Stimulated activated CD4-positive, alpha-beta T cell treated with anti-CD3 and anti-CD28 coated beads, Interleukin-1b, Interleukin-23, amount 100 ng/mL, for 24 hours (primary cell): ENCODE measurements at places on chromosomes 7 and 10.

DNA sequence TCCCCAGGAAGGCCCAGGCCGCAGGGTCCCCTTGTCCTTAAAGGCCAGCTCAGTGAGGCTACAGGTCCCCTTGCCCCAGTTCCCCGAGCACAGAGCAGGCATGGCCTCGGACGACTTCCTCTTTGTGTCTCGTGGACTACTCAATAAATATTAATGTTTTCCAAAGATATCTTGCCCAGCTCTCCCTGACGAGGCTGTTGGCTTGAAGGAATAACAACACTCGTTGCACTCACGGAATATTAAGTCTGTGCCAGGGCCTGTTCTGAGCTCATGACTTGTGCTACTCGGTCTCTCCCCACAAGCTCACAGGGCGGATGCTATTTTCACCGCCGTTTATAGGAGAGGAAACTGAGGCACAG lies 68.2 kb downstream of the CUX1 start:
- DNase-seq, result no peak

DNA sequence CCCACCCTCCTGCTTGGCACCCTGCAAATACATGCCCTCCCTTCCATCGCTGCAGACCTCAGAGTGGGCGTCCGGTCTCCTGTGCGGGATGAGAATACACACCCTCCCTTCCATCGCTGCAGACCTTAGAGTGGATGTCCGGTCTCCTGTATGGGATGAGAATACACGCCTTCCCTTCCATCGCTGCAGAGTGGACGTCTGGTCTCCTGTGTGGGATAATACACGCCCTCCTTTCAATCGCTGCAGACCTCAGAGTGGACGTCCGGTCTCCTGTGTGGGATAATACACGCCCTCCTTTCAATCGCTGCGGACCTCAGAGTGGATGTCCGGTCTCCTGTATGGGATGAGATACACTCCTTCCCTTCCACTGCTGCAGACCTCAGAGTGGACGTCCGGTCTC lies 128.1 kb downstream of the VIPR2 start:
- no peak for DNase-seq

DNA sequence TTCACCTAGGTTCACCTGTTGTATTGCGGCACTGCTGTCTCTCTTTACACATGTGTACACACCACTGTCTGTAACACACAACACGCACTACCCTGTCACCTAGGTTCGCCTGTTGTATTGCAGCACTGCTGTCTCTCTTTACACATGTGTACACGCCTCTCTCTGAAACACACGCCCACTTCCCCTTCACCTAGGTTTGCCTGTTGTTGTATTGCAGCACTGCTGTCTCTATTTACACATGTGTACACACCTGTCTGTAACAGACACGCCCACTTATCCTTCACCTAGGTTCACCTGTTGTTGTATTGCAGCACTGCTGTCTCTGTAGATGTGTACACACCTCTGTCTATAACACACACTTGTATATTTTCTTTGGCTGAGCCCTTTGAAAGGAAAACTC lies 51.5 kb downstream of the WDR37 start:
- DNase-seq, result no peak

GRCh38 chr7:104793066-104793465 lies 220.9 kb upstream of the KMT2E start:
- no peak for DNase-seq

- no peak for DNase-seq
Observed at GRCh38 chr7:11524476-11525397, 307.3 kb downstream of the THSD7A start.

- DNase-seq, result no peak
Observed at GRCh38 chr10:44951576-44952226, 7.9 kb upstream of the RASSF4 start.

DNA sequence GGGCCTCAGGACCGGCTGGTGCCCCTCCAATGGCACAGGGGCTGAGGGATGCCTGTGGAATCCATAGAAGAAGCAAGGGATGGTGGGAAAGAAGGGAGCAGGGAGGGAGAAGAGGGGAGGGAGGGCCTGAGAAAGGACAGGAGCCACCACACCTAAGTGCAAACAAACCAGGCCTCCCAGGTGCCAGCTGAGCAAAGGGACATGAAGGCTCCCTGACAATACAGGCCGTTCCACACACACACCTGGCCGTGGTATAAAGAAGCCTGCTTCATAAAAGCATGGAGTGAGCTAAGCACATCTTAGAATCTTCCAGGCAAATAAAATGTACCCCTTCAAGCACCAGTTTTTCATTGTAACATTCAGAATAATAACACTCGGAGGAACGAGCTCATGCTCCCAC lies 54.0 kb downstream of the OAT start:
- DNase-seq, result no peak

DNA sequence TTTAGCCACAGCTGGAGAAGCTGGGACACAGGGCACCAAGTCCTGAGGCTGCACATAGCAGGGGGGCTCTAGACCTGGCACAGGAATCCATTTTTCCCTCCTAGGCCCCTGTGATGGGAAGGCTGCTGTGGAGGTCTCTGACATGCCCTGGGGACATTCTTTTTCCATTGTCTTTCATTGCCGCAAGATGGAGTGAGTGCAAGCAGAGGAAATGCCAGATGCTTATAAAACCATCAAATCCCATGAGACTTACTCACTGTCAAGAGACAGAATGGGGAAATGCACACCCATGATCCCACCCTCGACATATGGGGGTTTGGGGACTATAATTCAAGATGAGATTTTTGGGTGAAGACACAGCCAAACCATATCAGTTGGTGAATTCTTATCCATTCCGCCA lies 94.7 kb upstream of the FERD3L start:
- no peak for DNase-seq

DNA sequence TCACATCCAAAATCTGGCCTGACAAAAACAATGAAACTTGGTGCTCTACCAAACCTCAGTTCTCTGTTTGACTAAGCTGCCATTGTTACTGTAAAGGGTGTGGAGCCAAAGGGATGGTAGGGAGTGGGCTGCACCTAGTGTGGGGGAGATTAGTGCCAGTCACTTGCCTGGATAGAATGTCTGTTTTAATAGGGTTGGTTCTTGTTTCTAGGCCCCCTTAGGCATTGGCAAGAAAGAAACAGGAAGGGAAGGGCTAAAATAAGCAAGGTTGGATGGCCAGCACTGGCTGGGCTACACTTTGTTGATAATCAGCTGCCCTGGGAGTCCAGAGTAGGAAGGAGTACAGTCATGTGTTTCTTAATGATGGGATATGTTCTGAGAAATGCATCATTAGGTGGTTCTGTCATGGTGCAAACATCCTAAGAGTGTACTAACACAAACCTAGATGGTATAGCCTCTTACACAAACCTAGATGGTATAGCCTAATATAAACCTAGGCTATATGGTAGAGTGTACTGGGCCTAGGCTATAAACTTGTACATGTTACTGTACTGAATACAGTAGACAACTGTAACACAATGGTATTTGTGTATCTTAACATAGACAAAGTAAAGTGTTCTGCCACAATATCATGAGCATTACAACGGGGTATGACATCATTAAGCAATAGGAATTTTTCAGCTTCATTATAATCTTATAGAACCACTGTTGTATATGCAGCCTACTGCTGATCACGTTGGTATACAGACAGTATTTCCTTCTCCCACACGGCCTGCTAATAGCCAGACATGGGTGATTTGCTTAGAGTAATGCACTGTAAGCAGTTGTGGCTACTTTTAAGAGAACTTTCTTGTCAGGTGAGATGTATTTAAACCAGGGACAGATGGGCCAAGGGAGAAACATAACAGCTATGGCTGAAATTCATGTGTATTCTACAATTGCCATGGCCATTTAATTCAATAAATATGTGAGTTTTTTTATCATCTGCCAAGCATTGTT lies 15.4 kb downstream of the BBIP1 start:
- no peak for DNase-seq

DNA sequence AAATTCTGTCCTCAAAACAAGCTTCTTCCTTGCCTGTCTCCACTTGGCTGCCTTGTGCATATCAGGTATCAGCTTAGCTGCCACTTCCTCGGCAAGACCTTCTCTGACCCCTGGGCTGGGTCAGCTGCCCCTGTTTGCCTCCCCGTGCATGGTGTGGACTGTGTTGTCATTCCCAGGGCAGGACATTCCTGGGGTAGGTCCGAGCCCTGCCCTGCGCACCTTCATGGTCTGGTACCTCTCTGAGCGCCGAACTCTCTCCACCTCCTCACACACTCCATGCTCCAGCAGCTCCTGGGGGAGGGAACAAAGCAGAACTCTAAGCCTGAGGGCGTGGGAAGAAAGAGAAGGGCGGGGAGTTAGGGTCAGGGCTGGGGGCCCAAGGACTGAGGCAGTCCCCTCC lies 3.8 kb downstream of the POLM start:
- no peak for DNase-seq

DNA sequence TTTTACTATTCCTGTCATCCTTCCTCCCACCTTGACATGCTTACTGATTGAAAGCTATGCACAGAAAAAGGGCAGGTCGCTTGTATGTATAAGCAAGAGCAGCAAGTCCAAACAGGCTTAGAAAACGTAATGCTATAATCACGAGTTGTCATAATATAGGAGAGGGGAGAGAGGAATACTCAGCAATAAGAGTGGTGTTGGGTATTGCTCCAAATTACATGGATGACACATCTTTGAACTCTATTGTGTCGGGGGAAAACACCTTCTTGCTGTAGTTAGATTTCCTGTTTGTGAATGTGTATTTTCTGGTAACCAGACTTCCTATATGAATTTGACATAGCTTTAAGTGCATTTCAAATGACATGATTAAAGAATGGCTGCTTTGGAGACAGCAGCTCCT lies 7.5 kb downstream of the MET start:
- DNase-seq, result no peak

- no peak for DNase-seq
Observed at GRCh38 chr10:121949049-121949448, 21.2 kb upstream of the ATE1 start.

- DNase-seq, result no peak
Observed at GRCh38 chr10:30510184-30510931, 76.4 kb downstream of the MAP3K8 start.

GRCh38 chr7:12866207-12866606 lies 178.8 kb downstream of the ARL4A start:
- DNase-seq, result no peak

- DNase-seq, result no peak
Observed at GRCh38 chr7:95095966-95096540, 188.7 kb downstream of the PPP1R9A start.

GRCh38 chr10:132359305-132360040 lies 27.5 kb downstream of the LRRC27 start:
- no peak for DNase-seq

DNA sequence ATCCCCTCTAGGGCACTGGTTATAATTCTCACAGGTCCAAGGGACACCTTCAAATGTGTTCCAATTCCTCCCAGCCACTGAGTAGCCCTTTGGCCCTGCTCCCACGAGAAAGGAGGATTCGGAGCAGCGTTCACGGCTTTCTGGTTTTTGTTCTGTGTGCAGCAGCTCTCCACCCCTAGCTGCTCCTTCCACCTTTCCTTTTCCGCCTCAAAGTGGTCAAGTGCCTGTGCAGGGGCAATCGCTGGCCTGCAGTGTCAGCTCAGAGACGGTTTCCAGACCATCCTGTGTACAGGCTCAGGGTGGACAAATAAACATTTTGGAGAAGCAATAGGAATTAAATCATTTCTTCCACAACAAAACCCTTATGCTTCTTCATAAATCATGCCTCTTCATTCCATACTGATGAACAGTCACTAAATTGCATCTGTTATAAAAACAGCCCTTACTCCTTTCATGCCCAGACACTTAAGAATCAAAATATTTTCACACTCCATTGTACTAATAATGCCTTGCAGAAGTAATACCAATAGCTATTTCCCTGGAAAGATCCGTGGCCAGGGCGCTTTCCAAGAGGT lies 1.1 kb downstream of the KIAA1549 start:
- no peak for DNase-seq

- no peak for DNase-seq
Observed at GRCh38 chr7:103593691-103594090, 147.7 kb upstream of the SLC26A5 start.

- DNase-seq, result no peak
Observed at GRCh38 chr10:122673269-122673668, 26.4 kb downstream of the C10orf120 start.

GRCh38 chr10:44673245-44673983 lies 237.7 kb upstream of the TMEM72 start:
- DNase-seq, result no peak

GRCh38 chr7:133940368-133940767 lies 186.8 kb upstream of the LRGUK start:
- DNase-seq, result no peak

GRCh38 chr7:23422909-23423308 lies 47.4 kb downstream of the IGF2BP3 start:
- DNase-seq, result no peak

DNA sequence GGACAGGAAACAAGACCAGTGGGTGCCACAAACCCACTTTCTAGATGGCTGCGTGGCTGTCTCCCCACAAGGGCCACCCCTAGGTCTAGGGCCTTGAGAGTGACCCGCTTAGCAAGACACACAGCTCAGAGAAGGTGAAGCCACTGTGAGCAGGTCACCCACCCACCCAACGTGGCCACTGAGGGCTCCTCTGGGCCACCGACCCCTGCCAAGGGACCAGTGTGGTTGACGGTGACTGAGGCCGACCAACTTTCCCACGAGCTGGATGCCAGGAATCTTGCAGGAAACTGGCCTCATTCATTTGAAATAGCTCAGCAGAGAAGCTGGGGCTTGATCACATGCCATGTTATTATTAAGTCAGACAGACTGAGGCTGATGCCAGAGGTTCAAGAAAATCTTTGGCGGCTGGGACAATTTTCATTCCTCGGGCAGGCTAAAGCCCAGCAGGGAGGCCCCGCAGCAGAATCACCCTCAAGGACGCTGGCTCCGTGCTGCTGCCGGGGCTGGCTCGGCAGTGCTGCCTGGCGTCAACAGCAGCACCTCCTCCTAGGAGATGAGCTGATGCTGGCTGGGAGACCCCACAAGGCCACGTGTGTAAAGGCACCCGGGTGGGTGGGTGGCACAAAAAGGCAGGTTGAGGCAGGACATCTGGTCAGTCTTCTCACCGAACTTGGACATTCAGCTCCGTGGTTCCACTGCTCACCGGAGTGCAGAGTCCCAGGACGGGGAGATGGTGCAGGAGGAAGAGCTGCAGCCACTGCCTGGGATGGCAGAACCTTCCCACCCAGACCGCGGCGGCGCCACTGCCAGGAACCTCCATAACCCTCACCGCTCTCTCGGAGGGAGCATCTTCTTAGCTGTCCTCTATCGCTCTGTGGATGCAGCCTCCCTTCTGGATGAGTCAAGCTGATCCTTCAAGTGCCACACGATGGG lies 57.8 kb downstream of the ZRANB1 start:
- no peak for DNase-seq
